EH (cell line): ENCODE measurements at places on chromosomes 16 and 17.
A peak's percentile ranks its signal among the peaks of the same experiment; 100 is the strongest.

DNA sequence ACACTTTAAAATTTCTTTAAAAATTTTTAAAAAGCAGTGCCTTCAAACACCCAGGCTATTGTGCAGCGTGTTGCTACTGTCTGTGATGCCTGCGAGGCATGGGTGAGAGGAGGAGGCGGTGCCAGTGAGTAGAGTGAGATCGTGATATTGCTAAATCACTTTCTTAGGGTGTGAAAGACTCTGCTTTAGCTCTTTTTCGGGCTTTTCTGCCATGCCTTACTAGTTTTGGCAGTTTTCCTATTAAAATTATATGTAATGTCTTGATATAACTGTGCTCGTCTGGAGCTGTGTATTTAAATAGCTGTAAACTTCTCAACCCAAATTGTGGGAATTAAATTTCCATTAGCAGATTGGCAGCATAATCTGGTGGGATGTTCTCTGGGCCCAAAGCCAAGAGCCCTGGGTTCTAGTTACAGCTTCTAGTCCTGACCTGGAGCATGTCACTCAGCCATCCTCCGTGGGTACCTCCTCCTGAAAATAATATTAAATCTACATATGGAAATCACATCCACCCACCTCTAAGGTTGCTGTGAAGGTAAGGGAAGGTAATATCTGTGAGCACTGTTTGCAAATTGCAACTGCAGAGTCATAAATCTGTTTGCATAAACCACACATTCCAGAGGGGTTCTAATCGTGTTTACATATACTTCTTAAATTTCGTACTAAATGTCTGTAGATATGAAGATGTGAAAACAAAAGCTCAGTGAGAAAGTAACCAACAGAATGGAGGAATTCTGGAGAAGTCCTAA lies 264.3 kb upstream of the CACNG5 start:
- peak; percentile 36 for DNase-seq

DNA sequence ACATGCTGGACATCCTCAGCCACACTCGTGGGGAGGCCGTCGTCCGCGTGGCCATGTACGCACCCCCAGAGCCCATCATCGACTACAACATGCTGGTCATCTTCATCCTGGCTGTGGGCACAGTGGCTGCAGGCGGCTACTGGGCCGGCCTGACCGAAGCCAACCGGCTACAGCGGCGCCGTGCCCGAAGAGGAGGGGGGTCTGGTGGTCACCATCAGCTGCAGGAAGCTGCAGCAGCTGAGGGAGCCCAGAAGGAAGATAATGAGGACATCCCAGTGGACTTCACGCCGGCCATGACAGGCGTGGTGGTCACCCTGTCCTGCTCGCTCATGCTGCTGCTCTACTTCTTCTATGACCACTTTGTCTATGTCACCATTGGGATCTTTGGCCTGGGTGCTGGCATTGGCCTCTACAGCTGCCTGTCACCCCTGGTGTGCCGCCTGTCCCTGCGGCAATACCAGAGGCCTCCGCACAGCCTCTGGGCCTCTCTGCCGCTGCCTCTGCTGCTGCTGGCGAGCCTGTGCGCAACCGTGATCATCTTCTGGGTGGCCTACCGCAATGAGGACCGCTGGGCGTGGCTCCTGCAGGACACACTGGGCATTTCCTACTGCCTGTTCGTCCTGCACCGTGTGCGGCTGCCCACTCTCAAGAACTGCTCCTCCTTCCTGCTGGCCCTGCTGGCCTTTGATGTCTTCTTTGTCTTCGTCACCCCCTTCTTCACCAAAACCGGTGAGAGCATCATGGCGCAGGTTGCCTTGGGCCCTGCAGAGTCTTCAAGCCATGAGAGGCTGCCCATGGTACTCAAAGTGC lies 900 bp downstream of the SPPL2C start:
- no peak for DNase-seq

GRCh38 chr16:26457095-26457494 lies 609.6 kb upstream of the C16orf82 start:
- DNase-seq = no peak

GRCh38 chr17:10265100-10265810 lies 66.8 kb upstream of the GAS7 start:
- peak; percentile 42 for DNase-seq

- no peak for DNase-seq
Measured at GRCh38 chr16:16041196-16041892, 91.9 kb downstream of the ABCC1 start.

- DNase-seq = peak; percentile 63
Measured at GRCh38 chr17:74210191-74211140, 2.9 kb upstream of the TTYH2 start.

DNA sequence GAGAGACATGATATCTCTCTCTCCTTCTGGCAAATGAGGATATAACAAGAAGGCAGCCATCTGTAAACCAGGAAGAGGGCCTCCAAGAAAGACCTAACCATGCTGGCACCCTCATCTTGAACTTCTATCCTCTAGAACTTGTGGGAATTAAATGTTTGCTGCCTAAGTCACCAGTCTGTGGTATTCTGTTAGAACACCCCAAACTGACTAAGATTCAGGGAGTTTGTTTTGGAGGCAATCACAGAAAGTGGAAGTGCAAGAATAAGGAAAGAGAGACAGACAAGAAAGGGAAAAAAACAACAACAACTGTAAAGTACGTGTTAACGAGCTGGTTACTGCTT lies 114.5 kb upstream of the GOT2 start:
- no peak for DNase-seq

DNA sequence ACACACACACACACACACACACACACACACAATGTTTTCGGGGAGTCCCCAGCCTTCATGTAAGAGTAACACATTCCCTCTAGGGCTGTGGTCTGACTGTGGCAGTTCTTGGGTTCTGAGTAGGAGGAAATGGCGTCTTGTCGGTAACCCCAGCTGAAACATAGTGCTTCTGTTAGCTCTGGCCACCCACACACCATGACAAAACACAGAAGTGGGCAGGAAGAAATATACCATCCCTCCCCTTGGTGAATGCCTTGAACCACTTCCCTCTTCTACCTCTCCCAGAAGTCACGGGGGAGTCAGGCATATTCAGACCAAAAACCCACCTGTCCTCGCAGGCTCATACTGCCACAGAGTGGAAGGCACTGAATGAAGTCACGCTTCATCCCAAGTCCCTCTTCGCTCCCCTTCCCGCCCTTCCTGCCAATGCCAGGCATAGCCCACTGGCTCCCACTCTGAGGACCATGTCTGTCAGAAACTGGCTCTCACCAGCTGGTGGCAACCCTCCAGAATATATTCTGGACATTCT lies 11.5 kb downstream of the SLC35B1 start:
- DNase-seq = no peak

- DNase-seq = no peak
Measured at GRCh38 chr17:63523253-63523855, at the start of gene KCNH6. Gene KCNH6 (plus strand): TSS chr17:63523358. CDS start chr17:63523414, 56 bp downstream.

DNA sequence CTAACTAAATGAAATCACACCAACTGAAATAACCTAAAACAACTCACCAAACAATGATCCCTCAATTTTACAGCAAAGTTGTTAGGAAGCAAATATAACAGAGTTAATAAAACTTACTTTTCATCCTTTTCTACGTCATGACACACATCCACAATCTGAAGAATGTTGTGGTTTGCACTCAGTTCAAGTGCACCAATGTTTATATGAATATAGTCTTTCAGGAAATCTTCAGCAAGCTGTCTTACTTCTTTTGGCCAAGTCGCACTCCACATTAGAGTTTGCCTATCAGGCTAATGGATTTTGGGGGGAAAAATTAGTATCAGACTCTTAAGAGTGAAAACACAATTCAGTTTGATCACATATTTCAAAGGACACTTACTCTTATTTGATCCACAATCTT lies 3.3 kb downstream of the DDX5 start:
- DNase-seq = peak; percentile 52

GRCh38 chr16:29811170-29811895 lies 660 bp upstream of the PRRT2 start:
- DNase-seq = peak; percentile 99

GRCh38 chr16:61419791-61420190 lies 616.4 kb downstream of the CDH8 start:
- DNase-seq = no peak

DNA sequence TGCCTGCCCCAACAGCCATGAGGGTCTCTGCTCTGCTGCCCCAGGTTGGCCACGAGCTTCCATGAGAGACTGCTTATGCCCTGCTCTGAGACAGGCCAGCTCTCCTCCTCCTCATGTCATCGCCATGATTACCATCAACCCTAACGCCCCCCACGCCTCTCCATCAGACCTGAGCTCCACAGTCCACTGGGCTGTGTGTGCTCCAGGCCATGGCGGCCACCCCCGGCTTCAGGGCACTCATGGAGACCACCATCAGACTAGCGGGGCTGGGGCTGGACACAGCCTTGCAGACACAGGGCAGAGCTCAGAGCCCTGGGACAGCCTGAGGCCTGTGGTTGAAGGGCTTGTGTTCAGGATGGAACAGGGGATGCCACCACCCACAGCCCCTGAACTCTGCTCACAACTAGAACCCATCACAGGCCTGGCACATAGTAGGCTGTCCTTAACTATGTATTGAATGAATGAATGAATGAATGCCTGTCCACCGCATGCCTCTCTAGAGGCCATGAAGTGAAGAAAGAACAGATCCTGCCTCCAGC lies 14.6 kb downstream of the CNGB1 start:
- no peak for DNase-seq

GRCh38 chr17:14792746-14793145 lies 472.4 kb downstream of the PMP22 start:
- peak; percentile 22 for DNase-seq

DNA sequence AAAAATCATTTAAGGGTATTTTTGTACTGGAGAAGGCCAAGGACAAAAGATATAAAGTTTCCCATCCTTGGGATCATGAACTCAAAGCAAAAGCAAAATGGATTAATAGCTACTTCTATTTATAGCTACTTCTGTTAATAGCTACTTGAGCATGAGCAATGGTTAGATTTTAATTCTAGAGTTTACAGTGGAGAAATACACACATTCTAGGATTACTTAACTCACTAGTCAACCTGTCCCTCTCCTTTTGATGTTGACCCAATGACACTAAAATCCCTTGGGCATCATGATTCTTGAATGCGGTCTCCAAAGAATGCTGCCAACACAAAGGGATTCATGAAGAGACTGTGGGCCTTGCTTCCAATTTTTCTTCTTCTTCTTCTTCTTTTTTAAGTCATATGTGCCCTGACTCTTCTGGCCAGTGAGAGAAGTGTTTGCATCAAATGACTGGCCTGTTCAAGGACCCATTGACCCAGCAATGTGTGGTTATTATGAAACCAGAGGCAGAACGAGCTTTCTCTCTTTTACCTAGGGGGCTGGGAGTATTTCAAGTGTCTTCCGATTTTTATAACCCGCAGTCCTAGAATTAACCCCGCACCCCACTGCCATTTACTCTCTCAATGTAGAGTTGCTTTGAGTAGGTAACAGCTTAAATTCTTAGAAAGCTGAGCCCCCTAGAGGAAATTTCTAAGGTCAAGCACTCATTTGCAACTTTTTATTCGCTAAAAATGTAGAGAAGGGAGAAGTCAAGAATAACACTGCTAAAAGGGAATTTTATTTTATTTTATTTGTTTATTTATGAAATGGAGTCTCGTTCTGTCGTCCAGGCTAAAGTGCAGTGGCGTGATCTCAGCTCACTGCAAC lies 34.6 kb downstream of the OTOA start:
- no peak for DNase-seq

GRCh38 chr16:67460168-67460567 lies 20.8 kb downstream of the ATP6V0D1 start:
- no peak for DNase-seq

DNA sequence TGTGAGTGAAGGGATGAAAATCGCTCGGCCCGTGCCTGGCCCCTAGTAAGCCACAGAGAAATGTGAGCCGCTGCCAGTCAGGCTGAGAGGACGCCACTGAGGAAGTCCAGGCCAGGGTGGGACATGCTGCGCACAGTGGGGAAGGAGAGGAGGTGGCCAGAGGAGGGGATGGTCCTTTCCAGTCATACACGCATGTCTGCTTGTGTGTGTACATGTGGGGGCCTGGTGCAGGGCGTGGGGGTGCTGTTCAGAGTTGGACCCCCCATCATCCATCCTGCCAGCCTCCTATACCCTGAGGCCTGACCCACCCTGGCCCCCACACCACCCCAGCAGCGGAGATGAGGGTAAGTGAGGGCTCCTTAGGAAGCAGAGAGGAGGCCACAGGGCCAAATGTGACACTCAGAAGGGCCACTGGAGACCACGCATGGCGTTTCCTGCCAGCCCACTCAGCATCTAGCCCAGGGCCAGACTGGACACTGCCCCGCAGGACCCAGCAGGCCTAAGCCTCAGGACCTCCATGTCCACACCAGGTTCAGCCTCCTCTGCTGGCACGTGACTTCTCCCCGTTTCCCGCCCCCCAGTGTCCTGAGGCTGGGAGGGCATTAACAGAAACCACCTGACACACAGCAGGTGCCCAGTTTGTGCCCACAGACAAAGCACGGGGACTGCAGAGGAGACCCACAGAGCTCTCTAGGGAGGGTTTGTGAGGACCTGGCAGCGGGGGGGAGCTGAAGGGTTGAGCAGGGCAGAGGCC lies 7.0 kb downstream of the DOC2A start:
- no peak for DNase-seq

GRCh38 chr17:73045724-73046123 lies 46.8 kb downstream of the SLC39A11 start:
- DNase-seq = no peak

DNA sequence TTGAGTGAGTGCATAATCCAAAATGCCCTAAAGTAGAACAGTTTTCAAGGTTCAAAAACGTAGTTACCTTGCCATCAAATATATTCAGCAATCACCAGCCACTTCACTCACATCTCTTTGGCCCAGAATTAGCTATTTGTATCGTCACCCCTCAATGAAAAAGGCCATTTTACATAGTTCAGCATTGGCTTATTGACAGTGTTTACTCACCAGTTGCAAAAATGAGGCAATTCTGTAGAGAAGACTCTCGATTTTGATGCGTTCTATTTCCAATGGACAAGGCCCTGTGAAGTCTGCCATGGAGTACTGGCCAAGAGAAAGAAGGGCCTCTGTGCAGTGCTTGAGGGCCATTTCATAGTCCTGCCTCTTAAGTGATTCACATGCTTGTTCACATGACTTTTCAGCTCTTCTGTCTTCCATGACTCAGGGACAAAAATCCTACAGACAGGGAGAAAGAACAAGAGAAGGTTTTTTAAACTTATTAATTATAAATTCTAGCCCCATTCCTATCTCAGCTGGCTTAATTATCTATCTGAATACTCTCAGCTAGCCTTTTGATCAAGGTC lies 26.5 kb downstream of the HELZ start:
- DNase-seq = peak; percentile 69
